ENCODE measurements at places on chromosomes 7 and 10. TPM values are rescaled to one million over a fixed set of nuclear protein-coding genes. Genes with fewer than 3 reads are reported as not detected.

- DNase-seq: no peak
These were observed 66.2 kb downstream of the VPS41 start for GRCh38 chr7:38842746-38843145.

DNA sequence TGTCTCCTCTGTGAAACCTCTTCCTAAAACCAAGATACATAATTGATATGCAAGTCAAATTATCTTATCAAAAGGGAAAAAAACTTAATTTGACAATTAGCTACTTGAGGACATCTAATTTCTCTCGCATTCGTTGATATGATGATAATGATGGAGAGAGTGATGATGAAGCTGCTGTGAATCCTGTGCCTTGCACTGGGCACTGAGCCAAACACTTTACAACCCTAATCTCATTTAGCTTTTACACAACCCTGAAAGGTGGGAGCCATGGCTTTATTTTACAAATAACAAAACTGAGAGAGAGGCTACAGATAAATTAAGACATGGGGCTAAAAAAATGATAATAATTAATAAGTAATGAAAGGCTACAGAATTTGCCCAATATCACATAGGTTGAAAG lies 176.0 kb downstream of the NOC3L start:
- DNase-seq: no peak

IFIT5 gene
- 13.0 TPM for total RNA-seq

DNA sequence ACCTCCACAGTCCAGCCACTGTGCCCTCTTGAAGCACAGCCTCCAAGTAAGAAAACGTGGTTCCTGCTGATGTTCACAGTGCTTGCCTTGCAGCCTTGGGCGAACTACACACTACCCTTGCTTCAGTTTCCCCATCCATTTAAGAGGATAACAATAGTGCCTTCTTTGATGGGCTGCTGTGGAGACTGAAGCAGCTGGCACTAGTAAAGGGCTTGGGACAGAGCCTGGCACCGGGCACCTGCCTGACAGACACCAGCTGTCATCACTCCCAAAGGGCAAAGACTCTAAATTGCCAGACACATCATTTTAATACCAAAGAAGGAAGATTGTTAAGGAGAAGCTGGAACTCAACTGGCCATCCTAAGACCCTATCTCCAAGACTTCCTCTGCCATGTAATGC lies 3.1 kb upstream of the C10orf90 start:
- DNase-seq: no peak

GRCh38 chr10:122054048-122055025 lies 65.4 kb downstream of the TACC2 start:
- no peak for DNase-seq

GRCh38 chr10:1171182-1171581 lies 115.0 kb downstream of the WDR37 start:
- DNase-seq: no peak

DNA sequence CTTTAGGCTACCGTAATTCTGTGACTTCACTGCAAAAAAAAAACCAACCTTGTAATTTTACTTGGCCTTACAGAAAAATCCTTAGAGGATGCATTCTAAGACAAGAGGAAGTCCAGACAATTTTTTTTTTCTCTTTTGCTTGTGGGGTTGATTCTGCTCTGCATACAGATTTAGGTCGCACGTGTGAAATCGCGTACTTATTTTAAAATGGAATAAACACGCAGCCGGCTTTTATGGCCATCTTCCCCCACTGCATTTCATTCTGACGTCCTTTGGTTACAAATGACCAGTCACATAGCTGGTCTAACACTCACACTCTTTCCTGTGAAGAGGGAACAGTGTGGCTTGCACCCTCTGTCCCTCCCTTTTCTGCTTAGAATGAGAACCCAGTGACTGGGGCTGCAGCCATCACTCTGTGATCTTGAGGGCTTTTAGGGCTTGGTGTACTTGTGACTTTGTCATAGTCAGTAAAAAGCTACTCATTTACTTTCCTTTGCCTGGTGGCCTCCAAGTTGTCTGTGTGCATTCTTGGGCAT lies 63.6 kb upstream of the CARD11 start:
- no peak for DNase-seq

- DNase-seq: no peak
These were observed 25.5 kb upstream of the INPP5A start for GRCh38 chr10:132512052-132512442.

DNA sequence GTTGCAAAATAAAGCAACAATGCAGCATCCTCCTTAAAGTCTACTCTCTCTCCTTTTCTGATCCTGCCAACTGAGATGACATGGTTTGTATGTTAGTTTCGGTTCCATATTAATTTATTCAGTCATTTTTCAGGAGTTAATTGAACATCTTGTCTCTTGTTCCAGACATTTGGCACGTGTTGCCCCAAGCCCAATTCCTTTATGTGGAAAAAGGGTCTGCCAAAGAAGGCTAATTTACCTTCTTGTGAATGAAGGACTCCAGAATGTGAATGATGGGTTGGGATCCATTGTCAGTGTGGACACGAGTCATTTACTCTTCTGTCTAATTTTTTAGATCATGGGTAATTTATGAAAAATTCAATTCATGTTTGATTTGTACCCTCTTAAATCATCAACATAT lies 350.9 kb upstream of the LRGUK start:
- DNase-seq: no peak

FAM180A gene
- 0.83 TPM for total RNA-seq

MACROH2A2 gene
- total RNA-seq: 16.2 TPM

ZNF485 gene
- total RNA-seq: 2.8 TPM

DNA sequence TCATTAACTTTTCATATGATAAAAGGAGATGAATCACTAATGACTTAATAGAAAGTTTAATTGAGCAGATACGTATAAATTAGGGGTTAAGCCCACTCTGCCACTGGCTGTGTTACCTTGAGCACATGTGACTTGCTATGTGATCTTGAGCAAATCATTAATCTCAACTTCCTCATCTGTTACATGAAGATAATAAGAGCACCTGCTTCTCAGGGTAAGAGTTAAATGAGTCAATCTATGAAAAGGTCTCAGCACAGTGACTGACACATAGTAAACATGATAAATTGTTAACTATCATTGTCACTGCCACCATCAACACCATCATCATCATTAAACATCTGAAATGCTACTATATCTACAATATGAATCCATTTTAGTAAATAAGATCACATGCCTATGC lies 110.8 kb downstream of the TPK1 start:
- DNase-seq: no peak

DNA sequence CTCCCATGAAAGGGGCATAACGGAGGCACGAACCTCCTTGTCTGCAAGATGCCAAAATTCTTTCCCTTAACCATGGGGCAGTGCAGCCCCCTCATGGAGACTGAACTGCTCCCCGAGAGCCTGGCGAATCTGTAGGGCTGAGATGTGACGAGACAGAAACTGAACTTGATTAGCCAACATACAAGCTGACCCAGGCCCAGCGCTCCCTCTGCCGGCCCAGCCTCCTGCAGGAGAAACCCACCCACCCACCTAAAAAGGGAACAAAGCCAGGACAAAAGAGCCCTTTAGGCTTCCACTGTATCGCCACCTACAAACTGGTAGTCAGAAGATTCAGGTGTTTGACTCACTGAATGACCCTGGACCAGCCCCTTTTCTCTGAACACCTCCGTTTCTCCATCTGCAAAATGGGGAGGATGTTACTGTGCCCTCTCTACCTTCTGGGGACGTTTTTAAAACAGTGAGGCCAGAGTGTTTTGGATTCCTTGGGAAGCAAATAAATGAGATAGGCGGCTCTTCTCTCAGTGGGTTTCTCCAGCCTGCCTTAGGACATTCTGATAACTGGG lies 58.4 kb downstream of the C10orf105 start:
- DNase-seq: no peak

CD36 gene
- total RNA-seq: 148 TPM

- no peak for DNase-seq
These were observed 266.6 kb downstream of the SUGCT start for GRCh38 chr7:40401406-40401805.

RAB19 gene
- total RNA-seq: not detected

GRCh38 chr10:130658687-130659290 lies 522.6 kb downstream of the GLRX3 start:
- DNase-seq: no peak

PNLIPRP2 gene
- total RNA-seq: not detected

DNA sequence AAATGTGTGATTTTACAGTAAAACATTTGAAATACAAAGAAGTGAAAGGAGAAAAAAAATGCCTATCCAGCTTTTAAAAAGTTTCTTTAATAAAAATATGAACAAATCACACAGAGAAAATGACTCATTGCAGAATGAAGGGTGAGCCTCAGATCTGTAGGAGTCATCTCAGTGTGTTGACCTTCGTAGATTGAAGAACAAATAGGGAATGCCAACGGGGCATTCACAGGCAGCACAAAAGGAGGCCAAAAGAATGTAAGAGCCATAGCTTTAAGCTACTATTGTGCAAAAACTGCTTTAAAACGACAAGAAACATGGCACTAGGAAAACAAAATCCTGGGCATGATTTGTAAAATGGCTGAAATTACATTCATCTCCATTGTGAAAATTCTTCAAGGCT lies 782.7 kb upstream of the CELF2 start:
- DNase-seq: no peak

DNA sequence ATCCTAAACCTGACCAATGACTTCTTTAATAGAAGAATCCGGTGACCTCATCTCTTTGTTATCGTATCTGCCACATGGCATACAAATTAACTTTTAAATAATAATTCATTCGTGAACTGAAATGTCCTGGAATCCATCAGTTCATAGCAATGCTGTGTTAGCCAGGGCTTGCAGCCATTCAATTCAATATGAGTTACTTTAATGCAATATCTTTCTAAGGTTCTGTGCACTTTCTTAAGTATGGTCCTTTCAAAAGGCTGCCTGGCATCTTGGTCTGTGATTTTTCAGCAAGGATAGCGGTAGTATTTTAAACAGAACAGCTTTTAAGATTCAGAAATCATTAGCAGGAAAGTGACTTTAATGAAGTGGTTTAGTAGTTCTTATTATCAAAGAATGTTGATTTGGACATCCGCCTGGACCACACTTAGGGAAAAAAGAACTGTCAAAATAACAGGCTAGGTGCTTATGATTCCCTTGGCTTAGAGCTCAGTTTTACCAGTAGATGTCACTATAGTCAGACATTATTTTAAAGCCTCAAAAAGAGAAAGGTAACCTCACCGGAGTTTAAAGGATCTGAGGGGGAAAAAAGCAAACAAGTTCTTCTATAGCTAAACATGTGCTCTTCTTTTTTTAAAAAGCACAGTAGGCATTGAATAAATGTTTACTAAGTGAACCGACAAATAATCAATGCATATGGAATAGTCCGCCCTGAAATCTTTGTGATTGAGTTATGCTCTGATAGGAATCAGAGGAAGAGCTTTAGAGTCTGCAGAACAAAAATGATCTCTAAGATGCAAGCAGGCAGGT lies 22.7 kb downstream of the SLC35G1 start:
- no peak for DNase-seq

- no peak for DNase-seq
These were observed 8.7 kb downstream of the NCAPG2 start for GRCh38 chr7:158695726-158696452.

GRCh38 chr7:15972862-15973275 lies 286.4 kb upstream of the MEOX2 start:
- no peak for DNase-seq

DNA sequence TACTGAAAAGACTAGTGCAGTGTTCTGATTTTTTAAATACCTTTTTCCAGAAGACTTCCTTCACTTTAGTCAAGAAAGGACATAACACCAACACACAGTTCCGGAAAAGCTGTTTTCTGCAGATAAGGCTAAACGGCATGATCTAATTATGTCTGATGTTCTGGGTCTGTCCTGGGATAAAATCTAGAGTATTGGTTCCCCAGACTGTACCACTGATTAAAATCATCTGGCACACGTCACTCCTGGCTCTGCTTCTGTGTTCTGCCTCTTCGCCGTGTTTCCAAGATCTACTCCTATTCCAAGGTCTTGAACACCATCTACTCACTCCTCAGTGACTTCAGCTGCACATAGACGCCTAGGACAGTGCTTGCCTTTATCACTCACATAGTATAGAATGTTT lies 100.8 kb upstream of the SFMBT2 start:
- no peak for DNase-seq

- DNase-seq: no peak
These were observed 708.0 kb downstream of the LRMDA start for GRCh38 chr10:76139431-76139830.

DNA sequence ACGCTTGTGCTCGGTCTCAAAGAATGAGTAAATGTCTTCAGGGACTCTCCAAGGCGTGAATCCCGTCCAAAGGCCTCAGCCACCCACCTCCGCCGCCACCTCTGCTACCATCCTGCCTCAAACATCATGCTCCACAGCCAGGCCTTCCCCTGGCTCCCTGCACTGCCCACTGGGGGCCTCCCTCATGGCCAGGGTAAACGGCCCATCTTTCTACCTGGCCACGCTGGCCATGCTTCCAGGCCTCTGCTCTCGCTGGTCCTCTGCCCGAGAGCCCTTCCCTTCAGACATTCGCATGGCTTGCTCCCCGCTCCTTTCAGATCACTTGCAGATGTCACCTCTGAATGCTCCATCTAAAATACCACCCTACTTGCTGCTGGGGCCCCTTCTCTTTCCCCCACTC lies 40.2 kb downstream of the ZNF783 start:
- no peak for DNase-seq

TMEM270 gene
- not detected for total RNA-seq

- DNase-seq: no peak
These were observed 333.6 kb downstream of the LRRTM3 start for GRCh38 chr10:67259319-67259929.

- no peak for DNase-seq
These were observed 314.6 kb downstream of the TNS3 start for GRCh38 chr7:47267346-47267745.

GRCh38 chr7:23915236-23915635 lies 205.2 kb downstream of the STK31 start:
- DNase-seq: peak; percentile 82

DNA sequence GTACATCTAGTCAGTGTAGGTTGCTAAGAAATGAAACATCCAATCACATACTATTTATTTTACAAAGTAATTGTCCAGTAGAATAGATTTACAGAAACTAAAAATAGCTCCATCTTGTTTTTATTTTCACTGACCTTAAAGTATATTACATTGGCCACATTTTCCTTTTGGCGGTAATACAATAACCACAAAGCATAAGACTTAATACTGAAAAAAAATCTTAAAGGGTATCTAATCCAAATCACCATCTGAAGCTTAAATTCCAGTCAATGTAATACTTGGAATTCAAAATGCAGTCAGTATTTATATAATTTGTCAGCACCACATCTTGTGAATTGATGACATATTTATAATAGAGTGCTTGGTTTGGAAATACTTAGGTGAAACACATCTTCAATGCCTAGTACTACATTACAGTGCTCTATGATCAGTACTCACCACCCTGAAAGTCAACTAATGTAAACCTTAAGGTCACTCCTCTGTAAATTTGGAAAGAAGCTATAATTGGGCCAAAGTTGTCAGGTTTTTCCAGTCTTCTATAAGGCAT lies 8.9 kb downstream of the ANKMY2 start:
- no peak for DNase-seq

- no peak for DNase-seq
These were observed 9.6 kb upstream of the SRI start for GRCh38 chr7:88229302-88229995.
